ENCODE measurements at places on chromosomes 12 and 14. TPM values are rescaled to one million over a fixed set of nuclear protein-coding genes. Genes with fewer than 3 reads are reported as not detected.

MAP3K12 gene
- total RNA-seq, result 24.8 TPM

RND1 gene
- total RNA-seq, result 2.6 TPM

KRT77 gene
- not detected for total RNA-seq

TSHR gene
- 0.70 TPM for total RNA-seq

C12orf54 gene
- not detected for total RNA-seq

VASH1 gene
- total RNA-seq, result 2.6 TPM

OTOGL gene
- total RNA-seq, result not detected

KDM2B gene
- total RNA-seq, result 62.6 TPM
